ENCODE measurements at places on chromosomes 6 and 20.
A peak's percentile ranks its signal among the peaks of the same experiment; 100 is the strongest.

DNA sequence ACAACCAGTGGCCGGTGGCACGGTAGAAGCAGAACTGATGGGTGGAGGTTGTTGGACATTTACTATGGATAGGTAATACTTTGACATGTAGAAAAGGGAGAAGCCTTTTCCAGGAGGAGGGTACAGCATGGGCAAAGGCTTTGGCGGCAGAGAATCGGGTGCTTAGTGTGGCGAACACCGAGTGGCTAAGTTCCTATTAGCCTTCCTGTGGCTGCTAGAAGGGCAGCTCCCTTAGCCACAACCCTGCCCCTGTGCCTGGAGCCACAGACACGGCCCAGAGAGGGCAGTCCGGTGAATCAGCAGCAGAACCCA is 37.9 kb upstream of the TGM2 start:
- no peak for DNase-seq

- no peak for DNase-seq
Measured at GRCh38 chr6:34466242-34467185, 638 bp downstream of the PACSIN1 start.

DNA sequence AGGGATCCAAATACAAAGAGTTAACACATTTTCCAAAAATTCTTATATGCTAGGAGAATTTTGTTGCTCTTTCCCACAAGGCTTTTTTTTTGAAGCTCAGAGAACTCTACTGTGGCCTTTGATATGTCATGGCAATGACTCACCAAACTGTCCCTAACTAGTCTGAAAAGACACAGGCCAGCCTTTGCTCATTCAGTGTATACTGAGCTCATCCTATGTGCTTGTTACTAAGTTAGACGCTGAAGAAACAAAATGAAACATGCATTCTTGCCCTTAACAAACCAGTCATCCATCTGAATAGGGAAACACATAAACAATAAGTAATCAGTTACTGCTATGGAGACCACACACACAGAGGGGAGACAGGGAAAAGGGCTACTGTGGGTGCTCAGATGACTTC is 291.8 kb downstream of the FOXC1 start:
- DNase-seq: no peak

DNA sequence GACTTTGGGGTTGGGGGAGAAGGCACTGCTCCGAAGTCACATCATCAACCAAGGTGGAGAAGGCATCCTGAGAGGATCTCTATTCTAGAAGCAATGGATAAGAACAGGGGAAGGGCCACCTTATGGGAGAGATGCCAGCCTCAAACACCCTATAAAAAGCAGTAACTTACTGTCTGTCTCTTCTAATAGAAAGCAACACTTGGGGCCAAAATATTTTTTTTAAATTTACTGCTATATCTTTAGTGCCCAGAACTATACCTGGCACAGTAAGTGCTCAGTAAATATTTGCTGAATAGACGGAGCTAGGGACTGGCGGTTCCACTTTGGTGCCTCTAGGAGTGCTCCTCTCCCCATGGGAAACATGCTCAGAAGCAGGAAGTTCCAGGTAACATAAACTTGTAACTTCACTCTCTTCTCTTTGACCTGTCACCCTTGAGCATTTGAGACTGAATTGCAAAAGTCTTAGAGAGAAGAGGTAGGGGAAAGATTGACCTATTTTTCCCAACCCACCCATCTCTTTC is 807 bp upstream of the OTOR start:
- no peak for DNase-seq

DNA sequence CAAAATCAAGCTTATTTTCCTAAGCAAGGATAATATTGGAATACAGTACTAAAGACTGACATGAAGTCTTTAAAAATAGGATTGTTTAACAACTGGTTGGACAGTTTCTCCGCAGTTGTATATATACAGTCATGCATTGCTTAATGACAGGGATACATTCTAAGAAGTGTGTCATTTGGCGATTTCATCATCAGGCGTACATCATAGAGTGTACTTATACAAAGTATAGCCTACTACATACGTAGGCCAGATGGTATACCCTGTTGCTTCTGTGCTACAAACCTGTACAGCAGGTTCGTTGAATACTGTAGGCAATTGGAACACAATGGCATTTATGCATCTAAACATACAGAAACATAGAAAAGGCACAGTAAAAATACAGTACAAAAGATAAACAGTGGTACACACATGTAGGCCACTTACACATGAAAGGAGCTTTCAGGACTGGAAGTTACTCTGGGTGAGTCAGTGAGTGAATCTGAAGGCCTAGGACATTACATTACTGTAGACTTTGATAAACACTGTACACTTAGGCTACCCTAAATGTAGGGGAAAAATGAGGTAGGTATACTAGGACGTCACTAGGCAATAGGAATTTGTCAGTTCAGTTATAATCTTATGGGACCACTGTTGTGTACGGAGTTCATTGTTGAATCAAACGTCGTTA is 20.1 kb downstream of the HECA start:
- DNase-seq: no peak

DNA sequence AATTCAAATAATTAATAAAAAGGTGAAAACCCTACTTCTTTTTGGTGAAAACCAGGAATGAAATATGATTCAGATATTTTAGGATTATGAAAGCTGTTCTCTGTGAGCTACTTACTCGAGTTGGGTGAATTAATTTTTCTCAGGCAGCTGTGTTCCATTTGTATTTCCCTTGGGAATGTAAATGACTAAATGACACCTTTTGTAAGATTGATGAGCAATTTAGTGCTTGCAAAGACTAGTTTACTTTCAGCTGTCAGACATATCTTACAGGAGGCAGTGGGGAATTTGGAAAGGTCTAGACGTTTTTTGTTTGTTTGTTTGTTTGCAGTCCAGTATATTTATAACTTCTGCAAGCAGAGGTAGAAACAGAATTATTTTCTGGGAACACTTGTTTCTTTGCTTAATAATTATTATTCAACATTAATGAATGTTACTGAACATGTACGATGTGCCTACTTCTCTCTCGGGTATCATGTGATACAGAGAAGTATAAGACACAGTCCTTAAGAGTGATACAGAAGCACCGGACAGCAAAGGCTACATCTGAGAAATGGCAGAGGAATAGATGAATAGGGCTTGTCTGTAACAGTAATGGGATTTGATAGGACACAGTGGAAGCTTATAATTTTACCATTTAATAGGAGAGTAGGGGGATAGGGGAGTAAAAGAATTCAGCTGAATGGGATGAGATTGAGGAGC is 91.3 kb downstream of the AKAP7 start:
- no peak for DNase-seq

DNA sequence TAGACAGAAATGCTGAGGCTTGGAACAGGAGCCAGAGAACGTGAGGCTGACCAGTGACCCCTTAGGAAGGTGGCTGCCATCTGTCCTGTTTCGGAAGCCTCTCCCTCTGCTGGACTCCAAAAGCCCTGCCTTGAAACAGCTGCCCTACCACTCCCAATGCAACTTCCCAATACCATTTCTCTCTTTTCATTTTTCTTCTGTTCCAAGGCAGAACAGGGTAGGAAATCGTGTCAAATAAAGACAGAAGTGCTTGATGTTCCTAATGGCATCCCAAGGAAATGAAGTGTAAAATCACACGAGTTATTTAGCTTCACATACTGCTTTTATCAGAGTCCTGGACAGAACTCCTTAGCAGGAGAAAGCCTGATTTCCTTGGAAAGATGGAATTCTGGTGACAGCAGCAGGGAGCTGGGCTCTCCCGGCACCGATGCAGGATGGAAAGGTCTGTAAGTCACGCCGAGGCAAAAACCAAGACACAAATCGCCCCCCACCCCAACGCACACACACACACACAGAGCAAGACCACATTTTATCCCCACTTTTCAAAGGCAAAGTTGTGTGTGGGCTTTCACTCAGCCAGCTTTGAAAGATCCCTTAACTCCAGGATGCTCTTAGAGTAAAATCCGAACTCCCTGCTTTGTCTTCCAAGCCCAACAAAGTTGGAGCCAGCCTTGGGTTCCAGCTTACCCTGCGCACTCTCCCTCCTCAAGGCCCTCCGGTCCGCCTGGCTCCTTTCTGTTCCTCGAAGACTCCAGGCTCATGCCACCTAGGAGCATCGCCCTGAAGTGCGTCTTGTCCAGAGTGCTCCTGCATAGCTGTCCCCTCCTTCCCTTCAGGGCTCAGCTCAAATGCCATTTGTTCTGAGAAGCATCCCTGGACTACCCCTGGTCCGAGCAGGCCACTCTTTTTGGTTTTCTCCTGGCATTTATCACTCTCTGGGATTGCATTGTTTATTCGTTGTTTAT is 11.6 kb upstream of the STX16 start:
- no peak for DNase-seq

- peak; percentile 46 for DNase-seq
Measured at GRCh38 chr6:29011276-29011734, 6.2 kb upstream of the ZNF311 start.

- DNase-seq: no peak
Measured at GRCh38 chr6:151609146-151609902, 115.5 kb downstream of the CCDC170 start.

DNA sequence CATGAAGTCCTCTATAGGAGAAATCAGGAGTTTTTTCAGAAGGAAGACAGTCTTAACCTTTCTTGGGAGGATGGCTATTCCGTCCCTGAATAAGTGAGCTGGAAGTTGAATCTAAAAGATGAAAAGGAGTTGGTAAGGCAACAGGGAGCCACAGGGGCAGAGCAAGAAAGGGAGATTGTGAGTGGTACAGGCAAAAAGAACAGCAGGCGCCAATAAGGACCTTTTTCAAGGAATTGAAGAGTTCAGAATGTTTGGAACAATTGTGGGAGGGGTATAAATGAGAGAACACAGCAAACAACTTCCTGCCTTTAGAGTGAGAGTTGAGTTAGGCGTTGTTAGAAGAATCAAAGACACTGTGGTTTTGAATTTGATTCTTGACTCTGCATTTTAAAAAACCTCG is 1003.7 kb downstream of the EPHA7 start:
- DNase-seq: no peak

- peak; percentile 35 for DNase-seq
Measured at GRCh38 chr6:156060013-156060412, 604.4 kb upstream of the NOX3 start.

GRCh38 chr20:60035-60918 is 27.2 kb upstream of the DEFB125 start:
- no peak for DNase-seq

GRCh38 chr6:28393912-28394662 is 5.5 kb downstream of the ZSCAN12 start:
- DNase-seq: no peak

- no peak for DNase-seq
Measured at GRCh38 chr6:32938494-32938893, 2.3 kb downstream of the HLA-DMB start.

- DNase-seq: no peak
Measured at GRCh38 chr6:129320892-129321291, 389.1 kb downstream of the ARHGAP18 start.

DNA sequence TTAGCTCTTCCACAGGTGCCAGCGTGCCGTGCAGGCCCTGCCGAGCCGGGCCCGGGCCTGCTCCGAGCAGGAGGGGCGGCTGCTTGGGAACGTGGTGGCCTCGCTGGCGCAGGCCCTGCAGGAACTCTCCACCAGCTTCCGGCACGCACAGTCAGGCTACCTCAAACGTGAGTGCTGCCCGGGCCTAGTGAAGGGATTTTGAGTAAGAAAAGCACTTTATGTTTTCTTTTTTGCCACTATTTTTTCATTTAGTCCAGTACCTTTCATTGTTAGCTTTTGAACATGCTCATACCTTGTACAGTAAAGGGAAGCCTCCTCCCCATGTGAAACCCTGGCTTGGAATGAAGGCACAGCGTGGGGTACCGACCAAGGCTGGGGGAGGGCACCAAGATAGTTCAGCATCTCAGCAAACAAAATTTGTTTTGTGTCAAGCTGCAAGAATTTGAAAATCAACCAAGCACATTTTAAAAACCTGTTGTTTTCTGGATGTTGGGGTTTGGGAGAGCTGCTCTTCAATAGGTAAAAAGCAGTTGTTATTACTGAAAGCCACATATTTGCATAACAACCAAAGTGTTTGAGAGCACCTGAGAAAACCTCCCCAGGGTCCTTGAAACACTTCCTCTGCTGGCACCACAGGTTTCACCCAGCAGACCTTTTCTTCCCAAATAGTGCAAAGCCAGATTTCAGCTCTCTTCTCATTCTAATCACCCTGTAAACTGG is 18.4 kb downstream of the STX16 start:
- DNase-seq: no peak

- no peak for DNase-seq
Measured at GRCh38 chr6:68911334-68911733, 276.3 kb downstream of the ADGRB3 start.

DNA sequence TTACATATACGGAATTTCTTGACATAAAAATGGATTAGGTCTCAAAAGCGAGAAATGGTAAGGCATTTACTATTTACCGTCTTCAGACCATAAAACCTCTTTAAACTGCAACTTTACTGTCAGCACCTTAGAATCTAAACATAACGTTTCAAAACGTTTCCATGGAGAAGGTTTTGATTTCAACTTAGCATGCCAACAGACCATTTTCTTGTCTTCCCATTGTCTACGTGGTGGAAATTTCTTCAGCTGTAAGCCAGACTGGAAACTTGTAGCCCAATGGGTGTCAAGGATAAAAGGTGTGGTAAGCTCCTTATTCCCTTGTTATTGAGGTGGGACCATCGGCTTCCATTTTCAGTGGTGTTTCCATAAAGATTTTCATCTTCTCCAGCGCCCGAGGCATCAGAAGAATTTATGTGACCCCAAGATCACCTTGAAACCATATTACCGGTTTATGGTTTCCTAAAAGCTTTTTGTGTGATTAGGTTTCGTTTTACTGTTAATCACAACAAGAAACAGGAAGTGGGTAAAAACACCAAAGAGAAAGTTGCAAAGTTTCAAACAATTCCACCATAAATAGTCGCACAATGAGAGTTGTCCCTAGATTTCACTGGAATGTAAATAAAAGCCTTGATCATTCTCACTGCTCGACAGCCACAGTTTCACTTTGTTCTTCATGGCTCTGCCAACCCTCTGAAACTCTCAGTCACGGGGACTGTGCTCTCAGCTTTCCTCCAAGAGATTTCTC is 63.0 kb upstream of the CD2AP start:
- DNase-seq: peak; percentile 52

DNA sequence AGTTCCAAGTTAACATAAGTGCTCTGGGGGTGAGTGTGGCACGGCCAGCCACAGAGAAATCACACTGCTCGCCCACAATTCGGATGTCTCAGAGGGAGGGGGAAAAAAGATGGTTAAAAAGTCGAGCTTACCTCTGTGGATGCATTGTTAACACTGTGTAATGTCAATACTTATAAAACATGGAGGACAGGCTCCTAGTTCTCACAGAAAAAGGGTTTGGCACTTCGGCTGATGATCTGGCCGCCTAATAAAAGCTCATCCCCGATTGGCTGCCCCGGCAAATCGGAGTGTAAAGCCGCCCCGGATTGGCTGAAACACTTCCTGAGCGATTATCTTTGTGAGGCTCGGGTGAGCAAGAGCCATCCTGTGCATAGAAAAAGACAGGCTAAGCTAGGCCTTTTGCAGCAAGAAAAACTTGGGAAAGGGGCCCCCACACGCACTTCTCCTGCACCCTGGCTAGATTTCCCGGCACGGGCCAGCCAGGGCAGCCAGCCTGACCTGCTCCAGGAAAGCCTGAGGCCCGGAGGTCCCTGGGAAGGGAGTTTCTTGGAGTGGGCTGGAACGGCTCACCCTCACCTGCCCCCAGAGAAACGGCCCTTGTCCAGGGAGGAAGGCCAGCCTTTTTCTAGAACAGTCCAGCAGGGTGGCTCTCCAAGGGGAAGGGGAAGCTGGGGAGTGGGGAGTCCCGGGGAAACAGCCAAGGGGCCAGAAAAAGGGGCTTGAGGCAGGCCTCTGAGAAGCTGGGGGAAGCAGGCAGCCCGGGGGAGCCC is at the start of gene ZMYND8:
ZMYND8 (minus strand) TSS at position 174 of the 770 bp plus-strand sequence; CDS start at position 145, 29 bp downstream.
- peak; percentile 99 for DNase-seq

All from CD4-positive, alpha-beta T cell treated with Interleukin-17A for 1 hour (primary cell).